ENCODE measurements at places on chromosomes 4 and X.
A peak's percentile ranks its signal among the peaks of the same experiment; 100 is the strongest.

- DNase-seq: peak; percentile 83
Measured at GRCh38 chrX:24479924-24480323, 14.8 kb downstream of the PDK3 start.

- no peak for DNase-seq
Measured at GRCh38 chrX:43581888-43582539, 74.1 kb upstream of the MAOA start.

- no peak for DNase-seq
Measured at GRCh38 chrX:110703641-110704040, 92.0 kb downstream of the CHRDL1 start.

DNA sequence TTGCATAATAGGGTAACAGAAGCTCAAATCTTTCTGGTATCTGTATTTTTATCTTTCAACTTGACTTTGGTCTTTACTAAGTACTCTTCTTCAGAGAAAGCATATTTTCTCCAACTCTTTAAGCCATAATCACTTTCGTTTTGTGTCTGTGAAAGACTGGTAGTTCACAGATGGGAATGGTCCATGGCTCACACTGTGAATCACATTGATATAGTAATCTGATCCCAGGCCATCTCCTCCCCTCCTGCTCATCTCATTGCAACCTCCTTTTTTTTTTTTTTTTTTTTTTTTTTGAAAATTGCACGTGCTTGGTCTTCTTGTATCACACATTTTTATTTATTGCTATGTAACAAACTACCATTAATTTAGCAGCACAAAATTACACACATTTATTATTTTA, 694.5 kb upstream of the SLIT2 start:
- no peak for DNase-seq

DNA sequence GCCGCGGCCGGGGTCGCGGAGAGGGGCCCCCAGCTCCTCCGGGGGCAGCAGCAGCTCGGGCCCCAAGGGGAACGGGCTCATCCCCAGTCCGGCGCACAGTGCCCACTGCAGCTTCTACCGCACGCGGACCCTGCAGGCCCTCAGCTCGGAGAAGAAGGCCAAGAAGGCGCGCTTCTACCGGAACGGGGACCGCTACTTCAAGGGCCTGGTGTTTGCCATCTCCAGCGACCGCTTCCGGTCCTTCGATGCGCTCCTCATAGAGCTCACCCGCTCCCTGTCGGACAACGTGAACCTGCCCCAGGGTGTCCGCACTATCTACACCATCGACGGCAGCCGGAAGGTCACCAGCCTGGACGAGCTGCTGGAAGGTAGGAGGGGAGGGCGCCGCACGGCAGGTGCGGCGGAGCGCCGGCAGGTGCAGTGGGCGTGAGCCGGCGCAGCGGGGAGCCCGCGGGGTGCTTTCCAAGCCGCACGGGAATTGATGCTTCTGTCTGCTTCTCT, 886 bp downstream of the DCLK2 start:
- peak; percentile 34 for DNase-seq

GRCh38 chr4:88592600-88593448, 544 bp downstream of the HERC3 start:
- peak; percentile 83 for DNase-seq

- no peak for DNase-seq
Measured at GRCh38 chr4:38821739-38822138, 17.1 kb upstream of the TLR1 start.

- no peak for DNase-seq
Measured at GRCh38 chr4:36582198-36582597, 300.8 kb downstream of the DTHD1 start.

- DNase-seq: no peak
Measured at GRCh38 chrX:74344280-74344622, 40.3 kb downstream of the ZCCHC13 start.

DNA sequence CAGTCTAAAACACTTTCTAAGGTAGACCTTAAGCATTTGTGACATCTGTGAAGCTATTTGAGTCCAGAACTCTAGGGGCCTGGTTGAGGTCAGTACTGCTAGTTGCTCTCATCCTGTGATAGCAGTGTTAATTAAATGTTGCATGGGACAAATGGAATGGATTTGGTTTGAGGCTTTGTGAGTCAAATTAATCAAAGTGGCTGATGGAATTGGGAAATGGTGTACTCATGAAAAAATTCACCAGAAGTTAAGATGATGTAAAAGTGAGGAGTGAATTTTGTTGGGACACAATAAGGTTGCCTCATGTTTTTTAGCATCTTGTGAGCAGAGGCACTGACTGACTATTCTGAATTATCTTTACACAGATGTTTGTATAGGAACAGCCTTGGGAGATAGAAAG, 99.2 kb upstream of the ARSJ start:
- no peak for DNase-seq

- no peak for DNase-seq
Measured at GRCh38 chr4:46323891-46324416, 66.0 kb downstream of the GABRA2 start.

- no peak for DNase-seq
Measured at GRCh38 chr4:105022811-105023667, 123.6 kb upstream of the TET2 start.

DNA sequence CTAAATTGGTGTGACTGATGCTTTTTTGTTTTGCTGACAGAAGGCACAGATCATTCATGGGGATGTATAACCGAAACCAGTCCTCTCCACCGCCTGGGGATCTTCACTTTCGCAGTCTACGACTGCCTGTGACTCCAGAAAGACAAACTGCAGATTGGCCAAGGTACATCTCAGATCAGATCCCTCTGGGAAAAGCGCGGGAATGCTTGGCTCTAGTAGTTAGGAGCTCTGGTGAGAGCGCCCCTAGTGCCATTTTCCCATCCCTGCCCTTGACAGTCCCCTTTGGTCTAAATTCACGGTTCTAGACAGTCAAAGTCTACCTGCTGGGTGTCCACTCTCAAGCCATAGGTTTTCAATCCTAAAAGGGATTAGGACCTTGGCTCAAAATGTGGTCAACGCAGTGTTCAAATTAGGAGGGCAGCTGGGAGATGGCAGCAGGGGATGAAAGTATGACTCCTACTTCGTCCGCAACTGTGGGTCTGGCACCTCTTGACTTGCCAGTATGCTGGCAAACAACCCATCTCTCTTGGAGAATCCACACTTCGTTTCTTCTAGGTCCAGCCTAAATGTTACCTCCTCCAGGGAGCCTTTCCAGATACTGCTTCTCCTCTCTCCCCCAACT, 6.9 kb upstream of the HAND2 start:
- no peak for DNase-seq

- no peak for DNase-seq
Measured at GRCh38 chr4:145732001-145732815, 52.3 kb downstream of the C4orf51 start.

GRCh38 chr4:40829586-40829985, 79.8 kb downstream of the NSUN7 start:
- DNase-seq: no peak

DNA sequence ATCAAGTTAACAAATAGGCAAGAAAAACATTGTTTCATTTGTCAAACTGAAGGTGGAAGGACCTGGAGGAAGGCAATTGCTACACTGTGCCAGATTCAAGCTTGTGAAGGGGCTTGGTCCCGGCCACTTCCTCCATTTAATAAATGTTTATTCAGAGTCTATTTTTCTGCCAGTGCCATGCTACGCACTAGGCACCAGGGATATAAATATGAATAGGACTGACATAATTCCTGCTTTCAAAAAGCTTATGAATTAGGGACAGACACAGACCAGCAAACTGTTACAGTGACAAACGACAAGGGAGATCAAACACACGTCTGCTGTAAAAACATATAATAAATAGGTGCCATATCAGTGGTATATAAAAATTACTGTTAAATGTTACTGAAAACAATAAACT, 571 bp downstream of the TLR6 start:
- no peak for DNase-seq

DNA sequence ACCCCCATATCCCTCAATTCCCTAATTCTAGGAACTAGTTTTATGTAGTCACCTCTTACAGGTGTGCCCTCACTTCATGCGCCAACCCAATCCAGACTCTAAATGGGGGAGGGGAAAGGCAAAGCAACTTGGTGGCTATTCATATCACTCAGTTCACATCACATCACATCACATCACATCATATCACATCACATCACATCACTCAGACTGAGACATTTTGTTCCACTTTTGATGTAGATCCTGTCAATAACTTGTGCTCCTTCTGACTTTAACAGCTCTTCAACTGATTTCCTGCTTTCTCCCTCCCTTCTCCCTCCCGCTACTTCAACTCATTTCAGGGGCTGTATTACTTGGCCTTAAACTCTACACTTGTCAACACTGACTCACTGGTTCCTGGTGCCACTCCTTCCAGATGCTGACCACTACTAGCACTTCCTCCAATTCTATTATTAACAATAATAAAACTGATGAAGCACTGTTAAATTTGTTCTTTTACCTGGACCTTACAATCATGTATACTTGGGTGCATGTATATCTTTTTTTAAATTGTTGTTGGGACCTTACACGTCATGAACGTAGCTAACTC, 29.1 kb upstream of the PLS3 start:
- DNase-seq: no peak

DNA sequence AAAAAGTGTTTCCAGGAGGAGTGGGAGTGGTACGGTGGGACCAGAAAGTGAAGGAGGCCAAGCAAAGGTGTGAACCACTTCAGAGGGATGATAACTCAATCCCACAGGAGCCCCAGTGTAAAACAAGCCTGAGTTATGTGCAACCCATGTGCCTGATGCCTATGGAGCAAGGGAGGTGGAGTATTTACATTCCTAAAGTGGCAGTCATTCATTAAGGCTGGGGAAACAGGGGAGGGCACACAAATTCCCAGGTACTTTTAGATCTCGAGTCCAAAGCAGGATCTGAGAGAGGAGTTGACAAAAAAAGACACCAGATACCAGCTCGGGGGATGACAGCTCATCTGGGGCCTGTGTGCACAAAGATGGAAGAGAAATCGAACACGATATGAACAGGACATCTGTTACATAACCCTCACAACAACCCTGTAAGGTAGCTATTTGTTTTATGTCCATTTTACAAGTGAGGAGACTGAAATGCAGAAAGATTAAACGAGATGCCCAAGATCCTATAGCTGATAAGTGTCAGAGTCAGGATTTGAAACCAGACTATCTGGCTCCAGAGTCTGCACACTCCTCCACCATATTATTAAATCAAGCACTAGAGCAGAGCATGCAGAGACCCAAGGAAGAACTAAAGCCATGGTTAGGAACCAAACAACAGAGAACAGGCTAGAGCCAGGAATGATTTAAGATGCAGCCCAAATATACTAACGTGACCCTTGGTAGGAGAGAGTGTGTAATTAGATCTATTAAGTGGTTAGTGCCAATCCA, 91.9 kb upstream of the MAPK10 start:
- DNase-seq: no peak

DNA sequence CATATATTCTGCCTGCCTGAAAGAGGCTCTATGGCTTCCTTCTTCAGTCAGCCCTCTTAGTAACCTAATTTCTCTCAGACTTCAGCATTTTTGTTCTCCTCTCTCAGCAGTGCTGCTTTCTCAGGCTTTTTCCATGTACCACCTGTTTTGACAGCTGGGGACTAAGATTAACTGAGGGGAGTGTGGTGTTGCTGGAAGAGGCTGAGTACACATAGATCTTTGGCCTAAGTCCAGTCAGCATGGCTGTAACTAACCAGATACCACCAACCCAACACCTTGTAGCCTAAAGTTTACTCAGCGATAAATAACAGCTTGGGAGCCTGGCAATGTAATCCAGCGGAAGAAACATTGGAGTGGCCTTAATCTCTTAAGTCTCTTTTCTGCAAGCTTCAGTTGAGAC, 85.5 kb downstream of the RTL3 start:
- no peak for DNase-seq

- DNase-seq: no peak
Measured at GRCh38 chr4:650951-651883, 22.9 kb downstream of the ATP5ME start.

DNA sequence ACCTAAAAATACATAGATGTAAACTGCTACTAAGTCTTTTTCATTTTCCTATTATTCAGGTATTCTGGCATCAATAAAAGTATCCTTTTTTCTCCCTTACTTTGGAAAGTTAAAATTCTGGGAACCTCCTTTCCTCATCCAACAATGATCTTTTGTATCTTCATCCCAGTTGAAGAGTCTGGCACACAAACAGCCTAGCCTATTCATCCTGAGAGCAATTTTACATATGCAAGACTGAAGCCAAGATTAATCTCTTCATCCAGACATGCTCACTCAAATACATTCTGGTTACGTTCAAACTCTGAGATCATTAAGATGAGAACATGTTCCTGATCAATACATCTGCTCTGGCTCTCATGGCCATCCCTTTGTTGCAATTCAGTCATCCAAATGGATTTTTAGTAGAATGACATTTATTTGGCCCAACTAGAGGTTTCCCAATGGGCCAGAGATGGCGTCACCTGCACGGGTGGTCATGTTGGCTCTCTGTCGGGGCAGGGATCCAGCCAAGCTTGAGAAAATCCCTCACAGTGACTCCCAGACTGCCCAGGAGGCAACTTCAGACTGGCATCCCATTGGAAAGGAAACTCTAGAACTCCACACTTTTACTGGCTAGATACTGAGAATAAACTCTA, 135.3 kb upstream of the VCX2 start:
- no peak for DNase-seq

- DNase-seq: no peak
Measured at GRCh38 chrX:154873329-154873728, 12.8 kb upstream of the F8A1 start.

GRCh38 chr4:111045992-111046391, 423.1 kb upstream of the PITX2 start:
- no peak for DNase-seq

DNA sequence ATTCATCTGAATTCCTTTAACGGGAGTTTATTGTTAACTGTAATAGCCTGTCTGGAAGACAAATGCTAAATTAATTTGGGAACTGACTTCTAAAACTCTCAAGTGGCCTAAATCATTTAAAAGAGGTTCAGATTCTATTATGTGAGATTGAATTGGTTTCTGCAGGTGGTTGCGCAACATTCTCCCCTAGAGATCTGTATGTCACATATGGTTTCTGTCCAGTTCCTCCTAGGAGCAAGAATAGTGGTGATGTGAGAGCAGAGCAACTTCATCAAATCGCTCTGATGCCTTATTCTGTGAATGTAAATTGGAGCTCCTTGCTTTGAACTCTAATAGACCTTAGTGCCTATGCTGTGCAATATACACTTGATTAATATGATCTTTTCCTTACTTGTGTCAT, 144.6 kb upstream of the GPR101 start:
- no peak for DNase-seq

GRCh38 chrX:51151734-51152133, 180.9 kb upstream of the NUDT10 start:
- DNase-seq: no peak

DNA sequence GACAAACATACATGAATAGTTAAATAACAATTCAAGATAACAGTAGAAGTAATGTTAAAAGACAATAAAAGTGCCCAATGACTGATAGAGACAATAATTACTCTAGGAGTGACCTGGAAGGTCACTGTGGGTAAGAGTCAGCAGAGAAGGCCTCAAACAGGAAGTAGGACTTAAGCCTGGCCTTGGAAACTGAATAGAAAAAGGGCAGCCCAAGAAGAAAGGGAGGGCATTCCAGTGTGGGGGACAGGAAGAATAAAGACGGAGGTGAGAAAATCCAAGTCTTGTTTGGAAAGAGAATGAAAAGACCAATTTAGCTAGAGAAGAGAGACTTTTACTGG, 6.0 kb downstream of the P2RY4 start:
- no peak for DNase-seq

GRCh38 chr4:85474356-85474755, 594 bp upstream of the ARHGAP24 start:
- DNase-seq: no peak

GRCh38 chr4:173943547-173943946, 339.9 kb downstream of the FBXO8 start:
- no peak for DNase-seq

Measured in activated CD4-positive, alpha-beta memory T cell treated with anti-CD3 and anti-CD28 coated beads, Interleukin-2, amount 10 ng/mL, durations not matched to agents 7 days and 5 days (primary cell).